M059J (cell line): ENCODE measurements at places on chromosomes 2 and 18.

DNA sequence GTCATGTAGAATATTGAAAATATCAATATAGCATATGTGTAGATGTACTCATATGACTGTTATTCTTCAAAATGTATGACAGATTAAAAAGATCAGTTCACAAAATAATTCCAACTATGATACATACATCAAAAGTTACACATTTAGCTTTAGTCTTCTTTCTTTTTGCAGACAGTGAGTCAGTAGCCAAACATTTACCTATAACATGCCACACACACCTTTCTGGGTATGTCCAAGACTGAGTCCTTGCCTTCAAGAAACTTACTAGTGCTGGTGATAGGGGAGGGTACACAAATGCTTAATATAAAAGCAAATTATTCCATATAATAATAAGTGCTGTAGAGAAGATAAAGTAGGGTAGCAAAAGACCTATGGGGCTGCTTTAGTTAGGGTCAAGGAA is 152.9 kb upstream of the WDSUB1 start:
- DNase-seq, result no peak

- no peak for DNase-seq
These were observed 240.2 kb downstream of the SH3BP4 start for GRCh38 chr2:235191978-235192377.

DNA sequence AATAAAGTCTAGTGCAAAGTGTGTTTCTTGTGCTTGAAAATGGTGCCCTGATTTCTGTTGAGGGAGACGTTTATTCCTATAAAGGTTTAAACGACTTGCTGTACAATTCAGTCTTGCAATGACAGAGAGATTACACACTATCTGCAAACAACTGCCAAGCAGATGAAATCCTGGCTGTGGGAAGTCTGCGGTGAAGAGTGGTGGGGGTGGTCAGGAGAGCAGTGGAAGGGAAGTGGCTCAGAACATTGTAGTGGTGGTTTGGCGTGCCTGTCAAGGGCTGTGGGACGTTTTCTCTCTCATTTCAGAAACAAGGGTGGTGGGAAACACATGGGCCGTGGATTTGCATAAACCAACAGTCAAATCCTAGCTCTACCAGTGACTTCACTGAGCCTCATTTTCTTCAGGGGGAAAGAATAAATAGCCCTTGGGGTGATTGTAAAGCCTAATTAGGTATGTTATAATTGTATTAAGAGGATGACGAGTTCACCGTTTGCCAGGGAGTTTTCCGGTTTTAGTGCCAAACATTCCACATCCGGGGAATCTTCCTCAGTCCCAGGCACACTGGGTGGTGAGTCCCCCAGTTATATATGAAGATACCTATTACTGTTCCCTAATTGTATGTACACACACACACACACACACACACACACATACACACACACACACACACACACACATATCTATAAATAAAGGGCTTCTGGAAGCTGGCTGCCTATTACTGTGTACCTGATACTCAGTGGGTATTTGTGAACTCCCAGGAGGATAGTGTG is 115.0 kb downstream of the SPTBN1 start:
- peak; percentile 92 for DNase-seq

DNA sequence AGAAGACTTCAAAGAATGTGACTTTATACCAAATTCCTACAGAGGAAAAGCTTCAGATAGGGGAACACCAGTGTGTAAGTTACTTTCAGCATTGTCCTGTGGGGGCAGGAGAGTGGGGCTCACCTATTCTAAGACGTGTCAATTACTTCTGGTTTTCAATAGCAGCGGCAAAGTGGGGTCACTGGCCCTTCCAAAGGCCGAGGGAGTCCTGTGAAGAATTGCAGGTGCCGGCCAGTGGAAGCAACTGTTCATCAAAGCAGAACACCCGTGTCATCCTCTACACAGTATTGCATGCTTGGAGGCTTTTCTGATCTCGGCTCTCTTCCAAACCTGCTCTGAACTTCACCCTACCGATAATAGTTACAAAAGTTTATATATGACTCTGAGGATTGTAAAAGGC is 1176.5 kb upstream of the TMEFF2 start:
- no peak for DNase-seq

- DNase-seq, result peak; percentile 28
These were observed 1.5 kb downstream of the TTC32 start for GRCh38 chr2:19899985-19900930.

GRCh38 chr18:71027531-71027930 is 738.7 kb downstream of the SOCS6 start:
- DNase-seq, result peak; percentile 59

GRCh38 chr2:112749755-112750559 is 14.5 kb downstream of the CKAP2L start:
- peak; percentile 72 for DNase-seq

GRCh38 chr2:16476866-16477265 is 188.8 kb downstream of the CYRIA start:
- DNase-seq, result no peak

- DNase-seq, result no peak
These were observed 12.1 kb downstream of the ATP6V1C2 start for GRCh38 chr2:10733566-10733925.

GRCh38 chr18:35110059-35110458 is 68.8 kb downstream of the MAPRE2 start:
- no peak for DNase-seq

GRCh38 chr2:51722311-51722710 is 690.4 kb upstream of the NRXN1 start:
- DNase-seq, result no peak

DNA sequence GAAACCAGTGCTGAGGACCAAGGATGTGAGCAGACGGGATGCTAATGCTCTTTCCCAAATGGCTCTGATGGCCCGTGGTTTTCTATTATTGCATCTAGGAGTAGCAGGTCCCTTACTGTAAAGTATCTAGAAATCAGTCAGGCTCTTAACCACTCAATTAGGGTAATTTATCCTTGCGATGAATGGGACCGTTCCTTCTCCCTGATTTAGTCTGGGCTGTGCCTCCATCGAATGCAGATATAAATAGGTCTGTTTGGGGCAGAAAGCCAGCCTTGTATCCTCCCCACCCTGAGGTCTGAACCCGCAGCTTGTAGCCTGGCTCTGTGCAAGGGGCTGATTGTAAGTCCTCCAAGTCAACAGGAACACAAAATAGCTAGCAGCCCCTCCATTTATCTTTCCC is 9.5 kb upstream of the SMARCAL1 start:
- no peak for DNase-seq

GRCh38 chr2:109408043-109408335 is 205.8 kb downstream of the SEPTIN10 start:
- no peak for DNase-seq

DNA sequence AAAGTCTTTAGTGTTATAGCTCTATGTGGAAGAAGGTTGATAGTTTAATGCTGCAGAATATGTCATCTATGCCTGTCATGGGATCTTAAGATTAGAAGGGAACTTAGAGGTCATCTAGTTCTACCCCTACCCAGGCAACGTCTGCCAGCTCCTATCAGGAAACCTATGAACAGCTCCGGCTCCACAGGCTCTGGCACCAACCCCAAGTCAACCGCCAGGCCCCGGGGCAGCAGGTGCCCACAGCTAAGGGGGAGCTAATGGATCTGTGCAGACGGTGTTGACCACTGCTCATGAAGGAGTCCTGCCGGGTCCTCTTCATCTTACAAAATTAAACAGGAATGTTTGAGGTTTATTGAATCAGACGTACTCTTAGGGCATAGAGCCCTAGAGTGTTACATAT is 440.8 kb upstream of the KLHL29 start:
- no peak for DNase-seq

- DNase-seq, result peak; percentile 74
These were observed 848.8 kb upstream of the KLHL29 start for GRCh38 chr2:22536133-22536532.

DNA sequence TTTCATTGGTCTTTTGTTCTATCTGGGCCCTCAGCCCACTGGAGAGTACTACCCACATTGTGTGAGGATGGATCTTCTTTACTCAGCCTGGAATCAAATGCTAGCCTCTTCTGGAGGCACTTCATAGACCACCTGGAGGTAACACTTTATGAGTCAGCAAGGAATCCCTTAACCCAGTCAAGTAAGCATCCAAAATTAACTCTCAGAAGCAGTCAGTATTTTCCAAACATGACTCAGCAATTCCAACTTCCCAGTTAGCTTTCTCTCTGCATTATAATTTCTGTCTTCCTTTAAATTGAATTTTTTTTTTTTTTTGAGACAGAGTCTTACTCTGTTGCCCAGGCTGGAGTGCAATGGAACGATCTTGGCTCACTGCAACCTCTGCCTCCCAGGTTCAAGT is 142.7 kb downstream of the ACKR3 start:
- peak; percentile 54 for DNase-seq

GRCh38 chr2:234640657-234641056 is 143.8 kb upstream of the ARL4C start:
- peak; percentile 9 for DNase-seq

DNA sequence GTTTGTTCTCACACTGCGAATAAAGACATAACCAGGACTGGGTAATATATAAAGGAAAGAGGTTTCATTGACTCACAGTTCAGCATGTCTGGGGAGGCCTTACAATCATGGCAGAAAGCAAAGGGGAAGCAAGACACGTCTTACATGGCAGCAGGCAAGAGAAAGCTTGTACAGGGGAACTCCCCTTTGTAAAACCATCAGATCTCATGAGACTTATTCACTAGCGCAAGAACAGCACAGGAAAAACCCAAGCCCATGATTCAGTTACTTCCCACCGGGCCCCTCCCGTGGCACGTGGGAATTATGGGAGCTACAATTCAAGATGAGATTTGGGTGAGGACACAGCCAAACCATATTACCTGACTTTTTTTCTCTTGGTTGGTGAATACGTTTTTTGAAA is 51.3 kb downstream of the TMEM247 start:
- DNase-seq, result no peak

DNA sequence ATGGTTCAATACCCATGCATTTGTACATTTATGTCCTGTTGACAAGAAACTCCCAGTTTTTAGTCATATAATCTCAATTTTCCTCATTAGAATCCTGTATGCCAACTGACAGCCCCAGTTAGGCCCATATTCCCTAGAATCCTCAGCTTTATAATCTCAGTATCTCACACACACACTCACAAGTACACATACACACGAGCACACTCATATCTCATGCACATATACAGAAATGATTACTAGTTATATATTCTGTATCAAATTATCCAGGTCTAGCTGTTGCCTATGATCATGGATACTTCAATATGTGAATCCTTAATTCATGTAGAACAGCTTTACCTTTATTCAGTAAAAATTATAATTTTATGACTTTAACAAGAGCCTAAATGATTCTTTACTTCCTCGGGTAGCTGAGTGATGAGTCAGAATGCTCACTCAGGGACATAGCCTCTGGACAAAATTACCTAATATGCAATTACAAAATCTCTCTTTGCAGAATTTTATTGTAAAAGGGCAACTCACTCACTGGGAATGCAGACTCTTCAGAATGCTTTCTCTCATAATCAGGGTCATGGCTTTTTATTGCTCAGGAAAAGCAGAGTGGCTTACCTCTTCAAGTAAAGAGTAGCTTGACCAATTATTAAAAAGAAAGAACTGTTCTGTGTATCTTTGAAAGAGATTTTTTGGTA is 193.6 kb upstream of the PIK3C3 start:
- DNase-seq, result peak; percentile 95

GRCh38 chr2:108220191-108220590 is 19.6 kb upstream of the SULT1C3 start:
- DNase-seq, result no peak
